GF-D8 (cell line): ENCODE measurements at places on chromosomes 2 and 18.

DNA sequence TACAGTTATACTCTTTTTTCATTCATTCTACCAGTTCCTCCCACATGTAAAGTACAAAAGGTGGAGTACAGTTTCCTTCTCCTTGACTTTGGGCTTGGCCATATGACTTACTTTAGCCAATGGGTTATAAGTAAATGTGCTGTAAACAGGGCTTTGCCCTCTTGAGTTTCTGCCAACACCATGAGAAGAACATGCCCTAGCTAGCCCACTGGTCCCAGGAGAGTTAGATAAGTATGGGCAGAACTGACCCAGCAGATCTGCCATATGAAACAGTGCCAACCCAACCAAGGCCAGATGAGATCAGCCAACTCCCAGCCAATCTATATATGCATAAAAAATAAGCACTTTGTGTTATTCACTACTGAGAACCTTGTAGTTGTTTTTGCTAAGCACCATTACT is 25.5 kb downstream of the ZC3H8 start:
- DNase-seq = no peak

GRCh38 chr2:33335516-33335915 is 140.9 kb upstream of the RASGRP3 start:
- DNase-seq = no peak

- peak; percentile 11 for DNase-seq
Measured at GRCh38 chr18:26383454-26384270, 157.4 kb downstream of the TAF4B start.

- DNase-seq = no peak
Measured at GRCh38 chr2:120436885-120437603, 91.1 kb downstream of the INHBB start.

DNA sequence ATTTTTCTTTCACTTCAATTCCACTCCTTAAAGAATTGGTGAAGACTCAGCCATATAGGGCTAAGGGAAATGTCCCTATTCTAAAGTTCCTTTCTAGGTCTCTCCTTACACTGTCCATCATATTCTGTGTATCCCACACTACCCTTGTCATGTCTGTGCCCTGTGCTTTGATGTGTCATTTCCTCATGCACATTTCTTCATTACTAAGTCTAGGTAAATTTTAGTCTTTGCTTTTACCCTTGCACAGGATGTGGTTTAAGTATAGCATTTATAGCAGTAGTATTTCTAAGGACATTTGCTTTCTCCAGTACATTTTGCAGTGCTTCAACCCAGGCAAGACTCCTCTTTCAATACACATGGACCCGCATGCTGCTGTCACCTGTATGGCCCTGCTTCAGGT is 221.5 kb upstream of the ACVR2A start:
- no peak for DNase-seq

GRCh38 chr2:163200741-163201140 is 362.2 kb upstream of the KCNH7 start:
- DNase-seq = no peak

GRCh38 chr2:96798733-96799622 is 17.1 kb upstream of the CNNM3 start:
- DNase-seq = no peak

DNA sequence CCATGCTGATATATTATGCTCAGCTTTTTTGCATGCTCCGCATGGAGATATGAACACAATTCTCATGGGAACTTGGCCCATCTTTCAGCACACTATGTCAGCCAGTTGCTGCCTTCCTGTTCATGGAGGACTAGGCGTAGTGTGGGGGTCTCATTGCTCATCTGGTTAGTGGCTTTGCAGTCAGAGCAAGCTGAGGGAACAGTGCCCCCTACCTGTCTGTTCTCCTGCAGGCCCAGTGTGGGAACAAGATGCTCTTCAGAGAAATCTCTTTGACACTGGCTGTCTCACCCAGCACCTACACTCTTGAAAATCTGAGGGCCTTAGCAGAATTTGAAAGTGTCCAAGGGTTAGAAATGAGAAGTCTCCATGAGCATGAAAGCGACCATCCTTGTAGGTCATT is 47.1 kb downstream of the SPTBN1 start:
- no peak for DNase-seq

- DNase-seq = no peak
Measured at GRCh38 chr2:182436252-182436651, 9.4 kb upstream of the PDE1A start.

- DNase-seq = no peak
Measured at GRCh38 chr18:50986360-50987087, 18.7 kb downstream of the ELAC1 start.

- DNase-seq = no peak
Measured at GRCh38 chr2:137968477-137969417, 4.5 kb downstream of the HNMT start.

GRCh38 chr2:217946051-217946450 is 56.7 kb downstream of the TNS1 start:
- DNase-seq = no peak

DNA sequence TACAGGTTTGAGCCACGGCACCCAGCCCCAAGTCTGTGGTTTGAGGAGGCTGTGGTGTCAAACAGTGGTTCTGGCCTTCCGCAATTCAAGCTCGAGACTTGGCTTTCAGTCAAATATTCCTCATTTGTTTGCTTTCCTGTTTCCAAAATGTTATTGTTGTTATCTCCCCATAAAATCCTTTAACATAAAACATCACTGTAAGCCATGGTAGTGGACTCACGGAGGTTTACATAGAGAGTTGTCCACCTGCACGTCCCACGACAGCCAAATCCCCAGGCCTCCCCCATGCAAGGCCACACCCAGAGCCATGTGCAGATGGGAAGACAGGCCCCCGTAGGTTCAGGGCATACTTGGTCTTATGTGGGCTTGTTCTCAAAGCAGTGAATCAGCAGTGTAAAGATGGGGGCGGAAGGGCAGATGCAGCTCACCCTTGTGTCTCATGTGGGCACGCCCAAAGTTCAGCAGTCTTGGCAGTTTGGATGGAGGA is 18.9 kb upstream of the ST3GAL5 start:
- DNase-seq = no peak

- DNase-seq = peak; percentile 20
Measured at GRCh38 chr2:181742922-181743722, 62.8 kb upstream of the NEUROD1 start.

DNA sequence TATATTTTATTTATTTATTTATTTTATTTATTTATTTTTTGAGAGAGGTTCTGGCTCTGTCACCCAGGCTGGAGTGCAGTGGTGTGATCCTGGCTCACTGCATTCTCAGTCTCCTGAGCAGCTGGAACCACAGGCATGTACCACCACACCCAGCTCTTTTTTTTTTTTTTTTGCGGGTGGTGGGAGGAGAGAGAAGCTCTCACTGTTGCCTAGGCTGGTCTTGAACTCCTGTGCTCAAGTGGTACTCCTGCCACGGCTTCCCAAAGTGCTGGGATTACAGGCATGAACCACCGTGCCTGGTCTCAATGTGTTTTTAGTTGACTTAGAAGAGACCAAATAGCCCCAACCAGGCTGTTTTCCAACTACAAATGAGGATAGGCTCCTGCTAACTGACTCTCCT is 80.7 kb downstream of the PDCL3 start:
- no peak for DNase-seq

DNA sequence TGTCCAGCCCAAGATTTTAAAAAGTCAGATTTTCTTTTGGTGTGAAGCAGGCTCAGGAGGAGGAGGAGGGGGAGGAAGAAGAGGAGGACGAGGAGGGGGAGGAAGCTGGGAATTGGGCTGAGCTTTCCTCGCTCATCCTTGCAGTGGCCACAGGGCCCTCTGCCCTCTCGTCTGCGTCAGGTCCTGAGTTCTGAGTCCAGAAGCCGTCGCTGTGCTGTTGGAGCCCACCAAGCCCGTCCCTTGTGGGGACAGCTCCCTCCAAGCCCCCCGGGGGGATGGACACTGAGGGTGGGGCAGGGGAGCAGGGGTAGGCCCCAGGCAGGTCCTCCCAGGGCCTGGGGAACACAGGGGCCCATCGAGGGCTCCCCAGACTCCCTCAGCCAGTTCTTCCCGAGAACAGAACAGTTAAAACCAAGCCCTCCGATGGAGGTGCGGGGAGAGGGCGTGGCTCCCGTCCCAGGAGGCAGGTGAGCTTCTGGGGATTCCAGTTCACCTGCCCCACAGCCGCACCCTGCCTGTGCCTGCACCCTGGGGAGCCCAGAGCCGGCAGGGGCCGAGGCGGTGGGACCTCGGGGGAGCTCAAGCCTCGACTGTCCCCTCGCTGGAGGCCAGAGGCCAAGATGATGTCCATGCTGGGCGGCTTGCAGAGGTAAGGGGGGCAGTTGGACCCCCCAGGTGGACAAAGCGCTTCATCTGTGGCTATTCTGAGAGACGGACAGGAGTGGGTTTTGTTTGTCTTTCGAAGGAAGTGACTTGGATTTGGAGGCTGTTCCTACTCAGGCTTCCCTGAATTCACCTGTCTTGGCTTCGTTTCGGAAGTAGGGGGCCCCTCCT is at the start of gene GAL3ST2:
Gene GAL3ST2, plus strand, starts transcription at position 487 of the 834 bp plus-strand sequence. Its CDS starts 134 bp downstream, at position 621.
- no peak for DNase-seq

GRCh38 chr2:37232131-37232933 is 874 bp downstream of the NDUFAF7 start:
- no peak for DNase-seq

DNA sequence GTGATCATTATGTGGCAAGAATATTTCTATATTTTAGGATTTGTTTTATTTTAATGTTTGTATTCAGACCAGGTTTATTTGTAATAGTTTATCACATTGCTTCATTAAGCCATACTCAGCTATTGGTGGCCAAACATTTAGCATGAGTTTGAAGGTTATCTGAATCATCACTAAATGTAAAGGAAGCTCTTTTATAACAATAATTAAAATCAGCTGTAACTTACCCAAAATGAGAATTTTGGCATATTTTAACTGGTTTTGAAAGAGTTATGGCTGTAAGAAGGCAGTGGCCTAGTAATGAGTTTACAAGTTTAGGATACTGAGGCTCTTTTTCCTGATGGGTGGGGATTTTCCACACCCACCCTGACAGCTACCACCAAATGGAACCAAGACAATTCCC is 177.8 kb downstream of the EN1 start:
- no peak for DNase-seq

- no peak for DNase-seq
Measured at GRCh38 chr2:20494241-20494640, 47.4 kb downstream of the RHOB start.

GRCh38 chr2:99636144-99637034 is 146.6 kb upstream of the REV1 start:
- DNase-seq = no peak

GRCh38 chr18:58347135-58347534 is 281.8 kb downstream of the ALPK2 start:
- DNase-seq = no peak

DNA sequence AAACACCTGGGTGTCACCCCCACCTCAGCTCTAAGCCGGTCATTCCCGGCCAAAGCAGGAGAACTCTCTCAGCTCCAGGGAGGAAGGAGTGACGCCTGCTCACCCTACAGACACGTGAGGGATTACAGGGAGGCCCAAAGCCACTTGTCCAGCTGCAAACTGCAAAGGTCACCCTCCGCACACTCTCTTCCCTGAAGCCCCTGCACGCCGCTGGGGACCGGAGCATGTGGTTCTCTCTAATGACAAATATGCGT is 108.0 kb upstream of the ID2 start:
- no peak for DNase-seq

GRCh38 chr2:147450661-147451510 is 393.9 kb upstream of the ACVR2A start:
- no peak for DNase-seq

DNA sequence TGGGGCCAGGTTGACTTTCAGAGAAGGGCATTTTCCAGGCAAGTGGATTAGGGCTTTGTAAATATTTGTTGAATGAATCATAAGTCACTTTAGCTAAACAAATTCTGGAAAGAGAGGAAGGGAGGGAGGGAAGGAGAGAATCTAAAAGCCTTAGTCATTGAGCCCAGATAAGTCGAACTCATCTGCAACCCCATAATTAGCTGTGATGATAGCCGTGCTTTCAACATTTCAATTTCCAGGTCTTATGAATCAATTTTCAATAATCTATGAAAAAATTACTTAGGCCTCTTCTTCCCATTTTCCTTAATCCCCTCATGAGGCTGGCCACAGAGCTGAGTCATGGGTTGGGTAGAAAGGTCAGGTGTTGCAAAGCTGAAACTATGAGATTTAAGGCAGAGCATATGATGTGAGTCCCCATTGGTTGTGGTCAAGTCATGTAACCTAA is 111.9 kb upstream of the MAPRE2 start:
- no peak for DNase-seq

- no peak for DNase-seq
Measured at GRCh38 chr2:158774681-158775080, 20.4 kb upstream of the DAPL1 start.

GRCh38 chr18:28707006-28707405 is 530.1 kb upstream of the CDH2 start:
- no peak for DNase-seq

DNA sequence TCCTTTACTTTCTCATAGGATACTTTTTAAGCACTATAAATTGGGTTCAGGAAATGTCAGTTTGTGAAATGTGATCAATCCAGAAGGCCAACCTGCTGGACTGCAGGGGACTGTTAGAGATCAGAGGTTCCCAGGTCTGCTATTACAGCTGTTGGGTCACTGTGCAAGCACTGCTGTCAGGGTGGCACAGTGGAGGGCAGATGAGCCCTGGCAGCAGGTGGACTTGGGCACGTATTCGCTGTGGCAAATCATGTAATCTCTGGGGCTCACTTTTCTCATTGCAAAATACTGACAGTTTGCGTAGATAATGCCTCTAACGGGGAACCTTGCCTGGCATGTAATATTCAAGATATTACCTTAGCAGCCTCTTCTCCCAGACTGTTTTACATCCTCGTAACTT is 18.1 kb downstream of the RAB31 start:
- no peak for DNase-seq

- DNase-seq = no peak
Measured at GRCh38 chr2:85179541-85179940, 46.3 kb downstream of the TCF7L1 start.

- no peak for DNase-seq
Measured at GRCh38 chr18:50080932-50081560, 113.9 kb downstream of the MYO5B start.

GRCh38 chr18:70506511-70506910 is 217.7 kb downstream of the SOCS6 start:
- DNase-seq = no peak

DNA sequence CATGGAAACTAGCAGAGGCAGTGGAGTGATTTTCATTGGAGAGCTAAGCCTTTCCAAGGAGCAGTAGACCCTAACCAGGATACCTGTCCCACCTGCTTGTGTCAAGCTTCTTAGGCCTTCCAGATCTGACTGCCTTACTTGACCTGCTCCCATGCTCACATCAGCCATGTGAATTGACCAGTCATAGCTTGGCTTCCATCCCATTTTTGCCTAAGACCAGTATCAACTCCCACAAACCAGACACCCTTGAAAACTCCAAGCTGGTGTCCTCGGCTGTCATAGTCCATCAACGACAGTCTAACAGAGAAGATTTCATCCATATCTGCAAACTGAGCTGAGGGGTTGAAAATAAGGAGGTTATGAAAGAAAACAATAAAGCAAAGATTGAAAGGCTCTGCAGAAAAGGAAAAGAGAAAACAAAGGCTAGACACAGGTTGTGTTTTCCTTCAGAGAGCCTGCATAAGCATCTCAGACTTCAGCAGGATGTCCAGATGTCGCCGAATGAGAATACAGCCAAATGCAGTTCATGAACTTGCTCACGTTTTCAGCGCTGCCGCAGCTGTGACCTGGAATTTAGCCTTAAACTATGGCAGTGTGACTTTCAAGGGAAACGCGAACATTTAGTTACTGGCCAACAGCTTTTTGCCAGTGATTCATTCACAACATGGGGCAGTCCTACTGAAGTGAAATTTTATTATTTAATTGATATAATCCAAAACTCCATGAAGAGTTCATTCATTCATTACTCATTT is 868.1 kb upstream of the ID2 start:
- no peak for DNase-seq

- DNase-seq = no peak
Measured at GRCh38 chr2:187842315-187842714, 288.1 kb upstream of the TFPI start.
